Type B pancreatic cell (in vitro differentiated cells): ENCODE measurements at places on chromosomes 7 and 10.

- no peak for DNase-seq
Observed at GRCh38 chr10:71323407-71323806, 4.3 kb downstream of the SLC29A3 start.

DNA sequence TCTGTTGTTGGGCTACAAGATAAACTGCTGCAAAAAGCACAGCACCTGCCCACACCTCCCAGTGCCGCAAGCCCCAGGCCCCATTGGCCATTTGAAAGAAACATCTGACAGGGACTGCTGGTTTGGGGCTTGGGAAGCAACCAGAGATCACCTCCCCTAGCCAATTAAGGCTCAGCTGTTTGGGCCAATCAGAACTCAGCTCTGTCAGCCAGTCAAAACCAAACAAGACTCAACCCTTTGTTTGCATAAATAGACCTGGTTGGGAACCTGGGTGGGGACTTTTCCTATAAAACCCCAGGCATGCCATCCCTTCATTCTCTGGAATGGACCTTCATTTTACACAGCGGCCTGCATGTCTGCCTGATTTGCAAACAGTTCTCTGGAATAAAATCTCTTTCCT is 17.2 kb upstream of the NME8 start:
- no peak for DNase-seq

- DNase-seq = no peak
Observed at GRCh38 chr10:30894221-30894620, 137.4 kb downstream of the ZNF438 start.

DNA sequence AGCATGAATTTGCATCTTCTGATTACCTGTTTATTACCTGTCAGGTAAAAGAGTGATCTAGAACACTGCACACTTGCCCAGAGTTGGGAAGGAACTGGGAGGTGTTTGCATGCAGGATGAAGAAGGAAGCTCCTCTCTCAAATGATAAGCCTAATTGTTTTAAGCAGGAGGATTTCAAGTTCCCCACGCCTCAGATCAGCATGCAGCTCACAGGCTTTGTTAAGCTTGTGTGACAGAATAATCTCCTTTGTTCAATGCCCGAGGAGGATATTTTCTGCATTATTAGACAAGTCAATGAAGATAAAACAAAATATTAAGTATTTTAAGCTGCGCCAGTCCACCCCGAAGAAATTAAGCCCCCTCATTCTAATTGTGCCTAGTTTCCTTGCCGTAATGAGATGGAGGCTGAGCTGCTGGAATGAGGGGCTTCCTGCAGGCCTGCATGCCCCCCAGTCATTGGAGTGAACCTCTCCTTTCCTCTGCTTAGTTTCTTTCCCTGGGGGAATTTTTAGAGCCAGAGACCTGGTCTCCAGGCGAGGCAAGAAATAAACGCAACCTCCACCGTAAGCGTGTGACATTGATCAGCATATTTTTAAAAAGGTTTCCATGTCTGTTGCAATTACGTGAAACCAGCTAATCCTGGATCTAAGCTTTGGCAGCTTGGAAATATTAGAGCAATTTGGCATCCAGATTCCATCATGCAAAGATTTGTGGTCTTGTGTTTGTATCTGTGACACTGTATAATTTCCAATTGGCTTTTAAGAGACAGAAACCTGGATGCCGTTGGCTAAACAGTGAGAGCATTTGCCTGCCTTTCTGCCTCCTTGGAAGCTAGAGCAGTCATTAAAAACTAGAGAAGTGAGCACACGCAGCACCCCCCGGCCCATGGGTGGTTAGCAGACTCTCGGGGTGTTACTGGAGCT is 376.0 kb downstream of the GALNT17 start:
- no peak for DNase-seq

DNA sequence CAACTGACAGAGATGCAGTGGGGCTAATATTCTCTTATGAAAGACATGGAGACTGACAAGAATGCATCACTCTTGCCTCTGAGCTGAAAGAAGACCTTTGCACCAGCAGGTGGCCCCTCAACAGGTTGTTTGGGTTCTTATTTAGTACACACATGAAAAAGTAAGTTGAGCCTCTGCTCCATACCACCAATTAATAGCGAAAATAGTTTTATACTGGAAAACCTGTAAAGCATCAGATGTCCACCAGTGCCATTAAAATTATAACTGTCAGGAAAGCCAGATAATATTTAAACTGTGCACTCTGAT is 26.3 kb upstream of the FAM13C start:
- DNase-seq = no peak

DNA sequence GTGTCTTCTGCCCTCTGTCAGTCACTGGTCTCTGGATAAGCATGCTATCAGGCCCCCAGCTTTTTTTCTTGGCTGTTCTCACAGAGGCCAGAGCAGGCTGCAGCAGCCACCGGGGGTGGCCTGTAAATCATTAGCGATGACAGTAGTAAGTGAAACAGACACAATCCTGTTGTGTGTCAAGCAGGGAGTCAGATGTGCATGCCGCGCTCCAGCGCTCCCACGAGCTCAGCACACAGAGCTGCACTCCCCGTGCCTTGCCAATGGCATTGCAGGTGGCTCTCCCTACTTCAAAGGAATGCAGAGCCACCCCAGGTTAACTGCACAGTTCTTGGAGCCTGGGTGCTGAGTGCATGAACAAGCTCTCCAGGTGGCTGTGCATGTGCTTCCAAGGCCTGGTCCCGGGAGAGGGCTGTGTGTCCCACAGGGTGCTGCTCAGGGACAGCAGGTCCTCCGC is 226.1 kb downstream of the GLRX3 start:
- peak; percentile 67 for DNase-seq

- no peak for DNase-seq
Observed at GRCh38 chr10:129727071-129727470, 237.0 kb downstream of the EBF3 start.

GRCh38 chr10:118698421-118698820 is 56.3 kb downstream of the CACUL1 start:
- no peak for DNase-seq

DNA sequence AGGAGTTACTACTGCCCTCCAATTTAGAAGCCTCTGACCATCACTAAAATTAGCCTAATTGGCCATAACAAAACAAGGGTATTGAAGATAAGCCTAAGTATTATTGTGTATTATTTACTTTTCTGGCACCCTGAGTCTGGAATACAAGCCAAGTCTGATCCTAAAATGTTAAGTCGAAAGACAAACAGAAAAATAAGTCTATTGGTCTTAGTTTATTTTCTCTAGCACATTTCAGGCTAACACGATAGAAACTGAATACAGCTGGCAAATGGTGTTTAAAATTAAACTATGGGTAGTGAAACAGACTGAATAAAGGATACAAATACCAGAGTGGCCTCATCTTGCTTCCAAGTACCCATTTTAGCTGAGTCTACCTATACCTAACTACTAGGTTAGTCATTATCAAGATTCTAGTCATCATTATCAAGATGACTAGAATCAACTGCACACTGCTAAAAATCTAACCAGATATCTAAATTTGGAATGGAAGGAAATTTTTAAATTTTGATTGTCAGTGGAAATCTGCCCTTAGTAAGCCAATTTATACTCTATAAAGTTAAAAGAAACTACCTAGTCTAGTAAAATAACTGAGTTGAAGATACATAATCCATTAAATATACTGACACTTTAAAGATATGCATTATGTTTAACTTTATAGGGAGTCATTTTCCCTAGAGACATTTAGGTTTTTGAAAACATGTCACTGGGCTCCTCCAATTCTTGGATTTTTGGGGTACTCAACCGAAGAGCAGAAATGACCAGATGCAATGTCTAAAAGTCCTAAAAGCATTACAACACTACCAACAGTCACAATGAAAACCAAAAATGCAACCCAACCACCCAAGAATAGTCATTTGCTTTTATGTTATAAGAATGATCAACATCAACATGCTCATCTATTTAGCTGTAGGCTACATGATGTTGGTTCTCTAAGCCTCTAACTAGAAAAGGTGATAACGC is 80.9 kb downstream of the NT5C2 start:
- DNase-seq = no peak

DNA sequence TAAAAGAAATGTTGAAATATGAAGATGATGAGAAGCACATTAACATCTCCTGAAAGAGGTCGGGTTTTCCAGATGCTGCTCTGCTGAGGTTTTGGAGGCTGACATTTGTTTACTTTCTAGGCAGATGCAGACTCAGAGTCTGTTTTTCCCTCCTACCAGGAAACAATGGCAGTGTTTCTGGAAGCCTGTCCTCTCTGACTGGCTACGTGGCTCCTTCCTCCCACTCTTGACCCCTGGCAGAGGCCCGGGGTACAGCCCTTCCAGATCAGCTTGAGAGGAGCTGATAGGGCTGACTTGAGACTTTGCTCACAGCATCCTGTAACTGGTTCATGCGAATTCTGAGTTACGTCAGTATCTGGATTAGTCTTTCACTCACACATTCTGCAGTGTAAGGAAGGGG is 41.1 kb upstream of the IL15RA start:
- no peak for DNase-seq

- DNase-seq = no peak
Observed at GRCh38 chr7:26937306-26937705, 72.9 kb upstream of the SKAP2 start.

DNA sequence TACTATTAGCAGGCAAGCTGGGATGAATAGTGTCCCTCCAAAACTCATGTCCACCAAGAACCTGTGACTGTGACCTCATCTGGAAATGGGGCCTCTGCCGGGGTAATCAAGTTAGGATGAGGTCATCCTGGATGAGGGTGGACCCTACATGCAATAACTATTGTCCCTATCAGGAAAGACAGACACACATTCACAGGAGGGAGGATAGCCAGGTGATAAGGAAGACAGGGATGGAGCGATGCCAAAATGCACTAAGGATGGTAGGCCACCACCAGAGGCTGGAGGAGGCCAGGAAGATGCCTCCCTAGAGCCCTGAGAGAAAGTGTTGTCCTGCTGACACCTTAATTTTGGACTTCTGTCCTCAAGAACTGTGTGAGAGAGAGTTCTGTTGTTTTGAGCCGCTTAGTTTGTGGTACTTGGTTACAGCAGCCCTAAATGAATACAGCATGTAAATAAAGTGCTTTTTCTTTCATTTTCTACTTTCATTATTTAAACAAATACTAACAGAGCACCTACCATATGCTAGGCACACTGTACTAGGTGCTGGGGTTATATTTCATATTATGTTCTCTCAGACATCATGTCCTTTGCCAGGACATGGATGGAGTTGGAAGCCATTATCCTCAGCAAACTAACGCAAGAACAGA is 111.9 kb downstream of the USP6NL start:
- no peak for DNase-seq

- no peak for DNase-seq
Observed at GRCh38 chr7:43148161-43148731, 35.8 kb downstream of the HECW1 start.

- DNase-seq = no peak
Observed at GRCh38 chr10:6722616-6723004, 142.5 kb upstream of the PRKCQ start.

DNA sequence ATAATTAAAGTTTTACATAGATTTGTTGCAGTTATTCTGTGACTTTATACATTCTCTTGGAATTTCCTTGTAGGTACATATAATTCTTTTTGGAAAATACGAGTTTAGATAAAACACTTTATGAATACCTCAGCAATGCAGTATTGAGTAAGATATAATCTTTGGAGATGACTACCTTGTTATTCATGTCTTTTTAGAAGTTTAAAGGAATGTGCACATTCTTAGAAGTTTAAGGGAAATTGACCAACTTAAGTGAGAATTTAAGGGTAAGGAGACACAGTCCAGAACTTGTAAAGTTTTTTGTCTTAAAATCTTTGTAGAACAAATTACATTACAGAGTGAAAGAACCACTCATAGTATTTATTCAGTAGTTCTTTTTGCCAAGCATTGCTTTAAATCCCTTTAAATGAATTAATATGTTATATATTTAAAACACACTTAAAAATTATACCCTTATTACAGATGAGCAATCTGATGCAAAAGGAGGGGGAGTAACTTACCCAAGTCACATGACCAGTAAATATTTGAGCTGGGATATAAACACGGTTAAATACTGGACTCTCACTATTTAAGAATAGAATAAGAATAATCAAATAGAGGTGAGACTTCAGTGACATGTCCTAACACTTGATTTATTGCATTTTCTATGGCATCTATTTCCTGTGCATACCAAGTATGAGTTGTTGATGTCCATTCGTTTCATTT is 139.5 kb upstream of the FERD3L start:
- no peak for DNase-seq

DNA sequence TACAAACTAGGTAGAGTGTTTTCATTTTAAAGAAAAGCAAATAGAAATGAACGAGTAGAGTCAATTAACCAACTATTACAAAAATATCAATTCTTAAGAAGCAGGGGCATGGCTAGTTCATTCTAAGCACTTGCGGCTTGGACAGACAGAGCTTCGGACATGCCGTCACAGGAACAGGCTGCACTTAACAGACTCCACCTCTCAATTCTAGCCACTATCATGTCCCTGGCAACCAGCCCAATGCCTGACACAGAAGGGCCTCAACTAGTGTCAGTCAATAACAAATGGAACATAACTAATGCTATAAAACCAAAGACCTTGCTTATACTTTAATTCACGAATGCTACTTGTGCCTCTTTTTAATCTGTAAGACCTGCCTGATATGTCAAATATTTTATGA is 74.4 kb downstream of the TPK1 start:
- no peak for DNase-seq

- DNase-seq = no peak
Observed at GRCh38 chr10:96271016-96271815, at the start of gene BLNK. TSS of gene BLNK (minus strand) at chr10:96271569. CDS start at chr10:96271398, 171 bp downstream.

DNA sequence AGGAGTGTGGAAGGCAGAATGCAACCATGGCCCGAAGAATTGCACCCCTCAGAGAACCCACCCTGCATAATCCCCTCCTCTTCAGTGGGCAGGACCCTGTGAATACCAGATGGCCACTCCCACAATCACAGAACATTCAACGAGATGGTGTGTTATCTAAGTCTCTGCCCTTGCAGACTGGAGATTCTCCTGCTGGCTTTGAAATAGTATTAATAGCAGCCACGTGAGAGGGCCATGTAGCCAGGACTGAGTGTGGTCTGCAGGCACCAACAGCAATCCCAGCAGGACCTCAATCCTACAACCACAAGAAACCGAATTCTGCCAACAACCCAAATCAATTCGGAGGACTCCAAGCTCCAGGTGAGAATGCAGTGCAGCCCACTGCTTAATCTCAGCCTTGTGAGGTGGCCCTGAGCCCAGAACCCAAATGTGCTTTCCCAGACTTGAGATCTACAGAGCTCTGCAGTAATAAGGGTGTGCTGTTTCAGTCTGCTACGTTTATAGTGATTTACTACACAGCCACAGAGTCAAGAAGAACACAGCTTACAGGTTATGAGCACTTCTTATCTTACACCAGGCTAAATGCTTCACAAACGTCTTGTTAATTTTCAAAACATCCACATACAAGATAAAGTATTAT is 72.1 kb downstream of the VOPP1 start:
- no peak for DNase-seq
